CD4-positive, alpha-beta T cell treated with Interleukin-12 subunit alpha and Interleukin-12 subunit beta, for 1 hour (primary cell): ENCODE measurements at places on chromosomes 5 and 9.

DNA sequence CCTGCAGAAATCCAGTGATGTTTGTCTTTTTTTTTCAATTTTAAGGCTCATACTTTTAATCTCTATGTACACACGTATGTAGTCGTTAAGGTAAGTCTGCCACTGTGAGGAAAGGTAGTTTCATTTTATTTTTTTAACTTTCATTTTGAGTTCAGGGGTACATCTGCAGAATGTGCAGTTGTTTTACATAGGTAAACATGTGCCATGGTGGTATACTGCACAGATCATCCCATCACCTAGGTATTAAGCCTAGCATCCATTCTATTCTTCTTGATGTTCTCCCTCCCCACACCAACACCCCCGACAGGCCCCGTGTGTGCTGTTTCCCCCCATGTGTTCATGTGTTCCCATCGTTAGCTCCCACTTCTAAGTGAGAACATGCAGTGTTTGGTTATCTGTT is 19.7 kb downstream of the MUSK start:
- DNase-seq = no peak

- DNase-seq = peak; percentile 30
These were observed 58.1 kb downstream of the NNT start for GRCh38 chr5:43661102-43661501.

- DNase-seq = no peak
These were observed 15.5 kb upstream of the SMIM23 start for GRCh38 chr5:171770153-171770552.

GRCh38 chr5:13831351-13831750 is 113.1 kb downstream of the DNAH5 start:
- no peak for DNase-seq

GRCh38 chr5:131786900-131787692 is 9.7 kb downstream of the FNIP1 start:
- no peak for DNase-seq

DNA sequence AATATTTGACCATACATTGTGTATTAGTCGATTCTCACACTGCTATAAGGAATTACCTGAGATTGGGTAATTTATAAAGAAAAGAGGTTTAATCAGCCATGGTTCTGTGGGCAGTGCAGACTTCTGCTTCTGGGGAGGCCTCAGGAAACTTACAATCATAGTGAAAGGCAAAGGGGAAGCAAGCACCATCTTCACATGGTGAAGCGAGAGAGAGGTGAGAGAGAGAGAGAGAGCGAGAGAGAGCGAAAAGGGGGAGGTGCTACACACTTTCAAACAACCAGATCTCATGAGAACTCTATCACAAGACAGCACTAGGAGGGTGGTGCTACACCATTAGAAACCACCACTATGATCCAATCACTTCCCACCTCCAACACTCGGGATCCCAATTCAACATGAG is 4.1 kb upstream of the GRAMD2B start:
- DNase-seq = no peak

GRCh38 chr9:113274474-113275156 is 757 bp downstream of the CDC26 start:
- DNase-seq = peak; percentile 73

GRCh38 chr9:37026113-37026930 is 7.7 kb downstream of the PAX5 start:
- no peak for DNase-seq

- no peak for DNase-seq
These were observed 481.3 kb downstream of the CCDC171 start for GRCh38 chr9:16033921-16034691.

DNA sequence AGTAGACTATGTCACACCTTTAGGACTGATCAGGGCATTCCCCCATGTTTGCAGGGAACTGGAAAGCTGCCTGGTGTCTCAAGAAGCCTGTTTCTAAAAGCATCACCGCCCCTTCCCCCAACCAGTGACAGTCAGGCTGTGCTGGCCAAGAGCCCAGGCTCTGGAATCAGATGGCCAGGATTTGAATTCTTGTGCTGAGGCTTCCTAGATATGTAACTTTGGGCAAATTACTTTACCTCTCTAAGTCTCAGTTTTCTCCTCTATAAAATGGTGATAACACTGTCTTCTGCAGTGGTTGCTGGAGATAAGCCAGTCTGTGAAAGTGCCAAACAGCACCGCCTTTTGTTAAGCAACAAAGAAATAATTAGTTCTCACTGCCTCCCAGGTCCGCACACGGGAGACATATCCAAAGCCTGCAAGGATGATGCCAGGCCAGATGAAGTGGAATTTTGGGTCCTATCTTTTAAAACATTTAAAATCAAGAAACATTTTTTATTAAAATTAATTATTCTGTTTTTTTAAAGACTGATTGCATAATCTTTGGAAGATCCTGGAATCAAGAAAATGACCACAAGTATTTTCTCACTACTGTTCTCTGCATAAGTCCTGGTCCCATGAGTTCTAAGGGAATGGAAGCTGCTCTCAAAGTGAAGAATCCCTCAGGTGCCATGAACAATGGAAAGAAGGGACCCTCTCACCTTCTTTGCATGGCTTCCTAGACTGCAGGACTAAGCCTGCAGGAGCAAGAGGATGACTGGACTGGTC is 13.9 kb downstream of the SLC31A2 start:
- DNase-seq = no peak

GRCh38 chr9:38226491-38226951 is 157.5 kb upstream of the SHB start:
- no peak for DNase-seq

DNA sequence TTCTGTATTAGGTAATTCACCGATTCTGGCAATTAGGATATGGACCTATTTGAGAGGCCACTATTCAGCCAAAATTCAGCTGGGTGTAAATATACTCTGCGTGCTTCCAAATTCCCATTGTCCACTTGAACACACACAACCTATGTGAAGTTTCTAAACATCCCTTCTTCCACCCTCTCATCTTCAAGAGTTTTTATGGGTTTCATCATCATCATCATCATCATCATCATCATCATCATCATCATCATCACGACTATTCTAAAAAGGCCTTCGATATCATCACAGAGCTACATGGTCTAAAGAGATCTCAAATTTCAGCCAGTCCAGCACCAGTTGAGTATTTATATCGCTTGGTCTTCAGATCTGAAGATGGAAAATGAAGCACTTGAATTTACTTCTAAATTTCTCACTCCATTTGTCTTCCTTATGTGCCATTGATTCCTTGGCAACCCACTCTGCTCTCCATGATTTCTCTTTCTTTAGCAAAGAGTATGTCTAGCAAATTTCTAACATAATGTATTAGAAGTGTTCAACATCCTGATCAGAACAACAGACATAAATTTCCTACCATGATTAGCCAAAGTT is 49.2 kb upstream of the HMHB1 start:
- no peak for DNase-seq

DNA sequence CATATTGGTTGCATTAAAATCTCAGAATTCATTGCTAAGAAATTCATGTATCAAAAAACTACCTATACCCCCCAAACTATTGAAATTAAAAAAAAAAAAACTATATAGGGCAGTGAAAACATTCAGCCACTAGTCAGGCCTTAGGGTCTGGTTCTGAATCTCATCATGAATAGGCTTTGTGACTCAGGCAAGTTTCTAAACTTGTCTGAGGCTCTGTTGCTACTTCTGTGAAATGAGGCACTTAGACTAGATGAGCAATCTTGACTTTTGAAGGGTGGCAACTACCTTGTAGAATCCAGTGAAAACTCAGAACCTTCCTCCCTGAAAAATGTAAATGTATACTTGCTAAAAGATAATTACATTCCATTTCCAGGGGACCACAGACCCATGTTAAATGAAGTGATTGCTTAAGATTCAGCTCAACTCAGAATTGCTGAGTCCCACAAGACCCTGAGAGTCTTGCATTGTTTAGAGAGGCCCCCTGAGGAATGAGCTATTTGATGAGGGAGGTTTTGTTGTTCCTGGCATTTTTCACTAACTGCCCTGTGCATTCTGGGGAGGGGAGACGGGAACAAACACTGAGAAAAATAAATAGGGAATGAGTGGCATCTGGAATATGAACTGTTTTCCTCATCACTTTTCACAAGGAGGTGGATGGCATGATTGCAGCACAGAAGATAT is 29.5 kb downstream of the RAI14 start:
- DNase-seq = no peak

DNA sequence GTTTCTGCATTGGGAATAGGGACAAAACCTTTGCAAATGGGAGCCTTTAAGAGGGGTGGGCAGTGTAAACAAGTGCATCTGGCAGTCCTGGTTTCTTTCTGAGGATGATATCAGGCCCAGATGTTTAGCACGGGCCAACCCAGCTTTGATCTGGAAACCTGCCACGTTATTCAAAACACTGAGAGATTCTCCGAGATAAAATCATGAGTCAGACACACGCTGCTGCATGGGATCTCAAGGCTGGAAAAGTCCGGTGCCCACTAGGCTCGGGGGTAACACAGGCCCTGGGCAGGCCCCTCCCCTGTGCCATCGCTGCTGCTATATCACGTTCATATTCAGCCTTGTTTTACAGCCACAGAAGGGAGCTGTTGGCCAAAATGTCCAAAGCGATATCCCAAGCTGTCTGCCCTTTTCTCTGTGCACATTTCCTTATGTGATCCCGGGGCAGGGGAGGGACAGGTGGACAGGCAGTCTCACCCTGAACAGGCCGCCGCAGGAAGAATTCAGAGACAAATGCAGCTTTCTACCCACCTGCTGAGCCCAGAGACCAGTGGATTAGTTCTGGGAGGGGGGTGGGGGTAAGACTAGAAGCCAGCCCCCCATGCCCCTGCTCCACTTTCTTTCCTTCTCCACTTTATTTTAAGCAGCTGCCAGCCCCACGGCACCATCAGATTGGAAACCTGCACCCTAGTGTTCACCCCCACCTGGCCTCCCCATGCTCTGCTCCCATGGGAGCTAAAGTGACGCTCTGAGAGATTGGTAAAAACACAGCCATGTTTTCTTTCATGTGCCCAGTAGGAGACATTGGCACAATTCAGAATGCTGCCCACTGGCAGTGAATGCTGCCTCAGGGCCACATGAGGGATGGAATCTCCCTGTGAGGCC is 63.1 kb downstream of the TMOD1 start:
- no peak for DNase-seq

GRCh38 chr5:53126521-53126920 is 17.0 kb upstream of the MOCS2 start:
- DNase-seq = no peak

- no peak for DNase-seq
These were observed 35.5 kb downstream of the MED10 start for GRCh38 chr5:6342689-6343315.

DNA sequence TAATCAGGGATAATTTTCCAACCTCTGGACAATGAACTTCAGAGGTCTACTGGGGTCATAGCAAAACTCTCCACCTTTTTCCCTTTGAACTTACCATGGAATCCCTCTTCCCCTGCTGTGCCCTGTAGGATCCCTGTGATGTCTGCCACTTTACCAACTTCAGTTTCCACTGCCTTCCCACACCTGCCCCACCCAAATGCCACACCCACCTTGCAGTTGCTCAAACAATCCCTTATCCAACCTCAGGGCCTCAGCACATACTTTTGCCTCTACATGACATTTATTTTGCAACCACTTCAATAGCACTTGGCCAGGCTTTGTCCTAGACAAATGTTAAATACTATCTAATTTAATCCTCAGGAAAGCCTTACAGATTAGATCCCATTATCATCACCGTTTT is 463.7 kb upstream of the WWC1 start:
- no peak for DNase-seq

DNA sequence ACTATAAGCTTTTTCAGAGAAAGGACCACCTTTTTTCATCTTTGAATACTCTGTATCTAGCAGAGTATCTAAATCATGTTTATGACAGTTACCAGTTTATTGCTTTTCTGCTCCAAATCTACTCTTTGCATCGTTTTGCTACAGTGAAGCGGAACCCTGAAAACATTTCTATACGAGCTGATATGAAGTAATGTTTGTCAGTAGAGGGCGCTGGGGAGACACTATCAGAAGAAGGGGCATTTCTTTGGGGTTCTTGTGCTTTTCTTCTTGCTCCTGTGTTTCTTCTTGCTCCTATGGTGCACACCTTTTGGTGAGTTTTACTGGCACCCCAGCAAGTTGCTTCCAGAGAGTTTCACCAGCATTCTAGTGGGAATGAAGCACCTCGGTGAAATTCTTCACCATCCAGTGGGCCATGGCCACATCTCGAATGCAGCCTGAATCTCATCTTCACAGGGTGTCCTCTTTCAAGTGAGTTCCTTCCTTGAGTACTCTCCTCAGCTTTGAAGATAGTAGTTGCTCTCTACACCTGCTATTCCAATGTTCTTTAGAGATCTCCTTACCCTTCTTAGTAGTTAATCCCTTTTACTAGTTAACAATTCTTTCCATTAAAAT is 98.4 kb downstream of the FGF1 start:
- peak; percentile 23 for DNase-seq

GRCh38 chr5:152151113-152151512 is 226.5 kb upstream of the GLRA1 start:
- DNase-seq = no peak

DNA sequence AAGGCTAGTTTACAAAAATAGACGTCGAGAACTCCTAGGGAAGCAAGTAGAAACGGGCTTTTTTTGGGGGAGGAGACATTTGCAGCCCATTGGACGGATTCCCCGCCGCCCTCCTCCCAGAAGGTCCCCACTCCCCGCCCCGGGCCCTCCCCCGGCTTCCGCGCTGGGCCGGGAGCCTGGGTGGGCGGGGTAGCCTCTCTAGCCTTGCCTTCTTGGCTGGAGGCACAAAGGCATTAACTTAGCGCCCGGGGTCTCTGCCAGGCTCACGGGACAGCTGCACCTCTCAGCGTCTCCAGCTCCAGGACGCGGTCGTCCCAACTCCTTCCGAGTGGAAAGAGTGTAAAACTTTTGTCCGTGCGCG is at the start of gene DMRTA1:
DMRTA1 (plus strand) TSS at position 236 of the 361 bp plus-strand sequence. CDS start 242 bp downstream, outside the sequence.
- DNase-seq = peak; percentile 6

- DNase-seq = no peak
These were observed 61.0 kb upstream of the RAPGEF1 start for GRCh38 chr9:131800843-131801242.

GRCh38 chr5:13350767-13351166 is 593.7 kb downstream of the DNAH5 start:
- DNase-seq = no peak

DNA sequence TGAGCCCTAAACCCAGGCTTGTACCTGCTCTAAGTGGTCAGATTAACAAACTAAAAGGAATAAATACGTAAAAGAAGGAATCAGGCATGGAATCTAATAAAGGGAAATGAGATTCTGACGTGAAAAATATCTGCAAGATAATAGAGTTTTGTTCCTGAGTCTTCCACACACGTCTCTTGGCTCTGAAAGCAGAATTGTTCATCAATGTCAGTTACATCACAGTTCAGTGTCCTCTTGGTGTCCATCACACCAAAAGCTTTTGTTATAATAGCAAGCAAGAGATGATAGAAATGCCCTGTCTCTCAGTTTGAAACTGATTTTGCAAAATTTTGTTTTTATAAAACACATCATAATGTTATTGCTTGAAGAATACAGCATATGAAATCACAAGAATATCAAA is 34.7 kb upstream of the NMUR2 start:
- DNase-seq = no peak

- no peak for DNase-seq
These were observed 9.7 kb upstream of the RXRA start for GRCh38 chr9:134316449-134317160.

GRCh38 chr5:65152131-65152530 is 329.6 kb downstream of the ADAMTS6 start:
- no peak for DNase-seq

- no peak for DNase-seq
These were observed 15.8 kb upstream of the KIF4B start for GRCh38 chr5:154997746-154998145.
